Stimulated activated CD8-positive, alpha-beta memory T cell treated with anti-CD3 and anti-CD28 coated beads, Interleukin-4, amount 100 ng/mL, for 1 hour (primary cell): ENCODE measurements at places on chromosomes 5 and 9.

DNA sequence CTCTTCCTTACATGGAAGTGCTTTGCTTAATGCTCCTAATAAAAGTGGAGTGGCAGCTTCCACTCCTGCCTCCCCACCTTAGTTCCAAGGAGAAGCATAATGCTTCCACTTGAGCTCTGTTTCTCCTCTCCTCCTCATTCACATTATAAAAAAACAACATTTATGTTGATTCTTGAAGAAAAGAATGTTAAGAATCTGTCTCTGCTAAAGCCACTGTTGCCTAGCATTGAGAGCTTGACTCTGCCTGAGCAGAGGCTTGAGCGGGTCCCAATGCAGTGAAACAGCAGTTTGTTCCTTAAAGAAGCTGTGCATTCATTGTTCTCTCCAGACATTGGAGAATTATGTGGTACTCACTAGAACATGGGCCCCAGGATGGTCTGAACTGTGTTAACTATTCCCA, 101.5 kb upstream of the GHR start:
- DNase-seq, result no peak

GRCh38 chr9:14007190-14007769, 306.7 kb downstream of the NFIB start:
- DNase-seq, result no peak

DNA sequence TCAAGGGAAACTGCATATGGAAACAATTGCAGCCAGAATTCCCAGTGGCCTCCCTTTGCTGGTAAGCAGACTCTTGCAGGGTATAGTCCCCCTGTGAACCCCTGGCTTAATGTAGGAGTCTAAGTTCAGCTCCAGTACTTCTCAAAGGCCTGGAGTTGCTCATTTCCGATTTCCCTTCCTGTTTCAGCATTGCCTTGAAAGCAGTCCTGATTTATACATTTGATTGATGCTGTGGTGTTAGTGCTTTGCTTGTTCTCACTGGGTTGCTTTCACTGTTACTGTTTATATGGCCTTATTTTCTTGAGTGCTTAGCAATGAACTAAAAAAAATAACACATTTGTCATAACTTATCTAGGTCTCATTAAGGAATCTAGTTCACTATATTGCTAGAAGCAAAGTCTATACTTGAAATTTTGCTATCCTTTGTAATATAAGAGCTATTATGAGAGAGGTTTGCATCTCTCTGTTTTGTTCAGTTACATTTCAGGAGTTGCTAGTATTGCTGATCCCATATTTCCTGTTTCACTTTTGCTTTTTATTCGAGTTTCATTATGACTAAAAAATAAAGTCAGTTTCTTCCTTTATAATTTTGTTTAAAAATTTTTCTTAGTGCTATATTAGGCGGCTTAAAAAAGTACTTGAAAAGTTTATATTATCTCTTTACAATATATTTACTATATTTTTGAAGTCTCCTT, 122.4 kb upstream of the NMUR2 start:
- DNase-seq, result no peak

DNA sequence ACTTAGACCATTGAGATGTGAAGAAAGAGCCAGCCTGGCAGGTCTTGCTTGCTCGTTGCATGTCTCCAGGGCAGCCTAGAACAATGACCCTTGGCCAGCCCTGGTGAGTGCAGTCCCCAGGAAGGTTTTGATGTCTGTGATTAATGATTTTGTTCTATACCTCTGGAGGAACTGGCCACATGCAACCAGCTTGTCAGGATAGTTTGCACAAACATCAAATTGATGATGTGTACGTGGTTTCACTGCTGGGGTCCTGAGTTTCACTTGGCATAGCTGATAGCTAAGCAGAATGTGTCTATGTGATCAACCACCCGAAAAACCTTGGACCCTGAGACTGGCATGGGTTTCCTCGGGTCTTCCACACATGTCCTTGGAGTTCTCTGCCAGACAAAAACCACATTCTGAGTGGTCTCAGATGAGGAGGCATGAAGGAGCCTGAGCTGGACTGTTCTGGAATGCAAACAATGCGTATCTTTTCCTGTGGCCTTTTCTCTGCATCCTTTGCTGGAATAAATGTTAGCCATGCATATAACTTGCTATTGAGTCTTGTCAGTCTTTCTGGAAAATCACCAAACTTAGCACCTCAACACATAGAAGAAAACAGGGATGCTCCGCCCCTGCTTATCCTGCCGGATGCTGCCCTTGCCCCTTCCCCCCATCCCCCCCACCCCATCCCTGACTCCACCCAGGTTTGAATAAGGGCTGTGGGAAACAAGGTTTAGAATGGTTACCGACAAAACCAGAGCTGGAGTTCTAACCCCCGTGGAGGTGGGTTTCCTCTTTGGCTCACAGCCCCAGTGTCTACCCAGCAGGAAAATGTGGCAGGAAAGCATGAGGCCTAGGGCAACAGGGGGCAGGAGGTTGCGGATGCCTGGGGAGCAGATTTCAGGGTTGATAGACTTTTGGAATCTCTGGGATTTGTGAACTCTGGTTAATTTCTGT, 50.1 kb upstream of the ANKRD33B start:
- DNase-seq, result no peak

DNA sequence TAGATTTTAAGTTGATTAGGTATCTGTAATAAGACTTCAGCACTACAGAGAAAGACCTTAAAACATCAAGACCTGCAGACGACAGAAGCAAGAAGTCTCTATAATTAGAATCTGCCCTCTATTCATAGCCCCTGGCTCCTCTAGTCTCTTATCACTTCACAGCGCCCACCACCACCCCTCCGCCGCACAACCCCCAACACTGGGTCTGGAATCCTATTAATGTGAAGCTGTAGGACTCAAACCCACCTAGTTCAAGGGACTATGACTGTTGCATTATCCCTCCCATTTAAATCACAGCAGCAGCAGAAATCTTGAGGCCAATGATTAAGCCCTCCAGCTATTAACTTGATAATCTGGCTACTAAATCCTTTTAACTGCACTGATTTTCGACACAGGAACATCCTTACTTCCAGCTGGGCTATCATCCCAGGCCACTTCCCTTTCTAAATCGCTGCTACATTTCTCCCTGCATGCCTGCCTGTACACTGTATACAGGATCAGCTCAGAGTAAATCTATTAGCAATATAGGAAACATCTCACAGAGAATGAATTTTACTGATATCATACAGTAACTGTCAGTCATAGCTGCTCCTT, 159.5 kb upstream of the GRAMD2B start:
- no peak for DNase-seq

DNA sequence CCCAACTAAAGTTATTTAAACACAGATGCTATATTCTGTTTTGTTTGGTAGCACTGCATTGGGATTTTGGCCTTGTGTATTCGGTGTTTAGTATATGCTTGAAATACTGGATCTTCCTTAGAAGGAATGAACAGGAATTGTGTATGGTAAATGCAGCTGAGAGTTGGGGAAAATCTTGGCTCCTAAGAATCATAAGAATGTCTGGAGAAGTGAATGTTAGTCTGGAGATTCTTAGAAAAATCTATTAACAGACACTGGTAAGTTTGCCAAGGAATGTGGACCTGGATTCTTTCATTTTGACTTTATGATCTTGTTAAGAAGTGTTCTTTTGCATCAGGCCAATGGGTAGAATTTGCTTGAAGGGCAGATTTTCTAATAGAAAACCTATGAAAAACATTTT, 38.9 kb downstream of the SNX30 start:
- DNase-seq, result no peak
